ENCODE measurements at places on chromosomes 1 and 21.

GRCh38 chr1:25478633-25479032 lies 47.9 kb downstream of the MACO1 start:
- DNase-seq, result no peak

- DNase-seq, result no peak
Observed at GRCh38 chr1:64124704-64125440, 78.6 kb upstream of the UBE2U start.

- DNase-seq, result no peak
Observed at GRCh38 chr1:46793126-46793525, 5.7 kb upstream of the CYP4B1 start.

DNA sequence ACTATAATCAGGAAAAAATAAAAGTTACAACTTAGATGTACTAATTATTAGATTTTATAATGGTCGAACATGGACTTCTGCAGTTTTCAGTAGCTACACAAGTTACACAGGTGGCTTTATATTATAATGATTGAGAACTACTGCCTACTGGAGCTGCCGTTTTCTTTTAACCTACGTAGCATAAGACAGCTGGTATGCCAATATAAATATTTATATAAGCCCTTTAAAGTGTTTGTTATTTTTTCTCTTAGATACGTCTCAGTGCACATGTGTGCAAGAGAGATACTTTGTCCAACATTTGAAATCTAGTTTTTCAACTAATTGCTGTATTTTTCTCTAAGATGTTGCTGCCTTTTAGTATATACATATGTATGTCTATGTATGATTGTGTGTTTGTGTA lies 42.4 kb downstream of the PDC start:
- DNase-seq, result no peak

DNA sequence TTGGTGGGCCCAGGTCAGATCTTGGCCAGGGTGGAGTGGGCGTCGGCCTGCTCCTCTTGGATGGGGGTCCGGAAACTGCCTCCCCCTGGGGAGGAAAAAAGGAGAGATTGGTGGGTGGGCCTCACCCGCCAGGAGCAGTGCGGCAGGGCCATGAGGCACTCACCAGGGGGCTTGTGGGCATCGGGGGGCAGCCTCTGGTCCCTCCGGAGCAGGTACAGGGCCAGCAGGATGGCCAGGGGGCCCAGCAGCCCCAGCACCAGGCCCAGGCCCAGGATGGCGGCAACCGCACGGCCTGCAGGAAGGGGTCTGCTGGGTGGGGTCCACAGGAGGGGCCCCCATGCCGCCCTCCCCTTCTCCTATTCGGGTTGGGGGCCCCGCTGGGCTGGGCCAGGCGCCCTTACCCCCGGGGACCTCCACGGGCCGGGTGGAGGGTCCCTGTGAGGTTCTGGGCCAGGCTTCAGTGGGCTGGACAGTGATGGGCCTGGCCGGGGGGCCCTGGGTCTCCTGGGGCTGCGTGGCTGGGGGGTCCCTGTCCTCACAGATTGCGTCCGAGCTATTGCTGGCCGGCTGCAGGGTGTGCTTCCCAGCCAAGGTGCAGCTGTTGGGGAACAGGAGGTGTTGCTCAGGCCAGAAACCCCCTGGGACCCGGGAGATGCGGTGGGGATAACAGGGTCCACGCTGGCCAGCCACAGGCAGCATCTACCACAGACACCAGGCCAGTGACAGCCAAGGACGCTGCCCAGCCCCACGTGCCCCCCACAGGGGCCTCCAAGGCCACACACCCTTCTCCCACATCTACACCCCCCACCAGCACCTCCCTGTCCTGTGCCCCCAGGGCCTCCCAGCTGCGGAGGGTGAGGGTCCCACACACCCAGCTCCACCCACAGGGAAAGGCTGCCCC lies 2.2 kb downstream of the TNFRSF4 start:
- DNase-seq, result no peak

GRCh38 chr1:117650840-117651568 lies 45.2 kb downstream of the TENT5C start:
- no peak for DNase-seq

DNA sequence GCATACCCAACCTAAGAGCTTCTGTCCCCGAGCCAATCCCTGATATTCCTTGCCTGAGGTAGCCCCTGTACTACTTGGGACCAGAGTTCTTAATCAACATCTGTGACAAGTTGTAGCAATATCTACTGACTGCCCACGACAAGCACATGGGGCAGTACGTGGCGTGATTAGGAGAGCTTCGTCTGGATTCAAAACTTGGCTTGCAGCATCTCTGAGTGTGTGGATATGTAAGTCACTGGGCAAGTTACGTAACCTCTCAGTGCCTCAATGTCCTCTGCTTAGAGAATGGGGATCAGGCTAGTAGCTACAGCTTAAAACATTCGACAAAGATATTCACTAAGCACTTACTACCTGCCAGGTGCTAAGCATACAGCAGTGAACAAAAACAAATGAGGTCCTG lies 5.0 kb downstream of the HSPG2 start:
- DNase-seq, result no peak

- peak; percentile 45 for DNase-seq
Observed at GRCh38 chr1:27643600-27644368, 8.8 kb upstream of the FGR start.

GRCh38 chr1:112267929-112268328 lies 128.1 kb upstream of the CTTNBP2NL start:
- no peak for DNase-seq

- DNase-seq, result no peak
Observed at GRCh38 chr1:23530087-23530746, 816 bp downstream of the E2F2 start.

- no peak for DNase-seq
Observed at GRCh38 chr21:30337772-30338171, 278 bp upstream of the KRTAP27-1 start.

DNA sequence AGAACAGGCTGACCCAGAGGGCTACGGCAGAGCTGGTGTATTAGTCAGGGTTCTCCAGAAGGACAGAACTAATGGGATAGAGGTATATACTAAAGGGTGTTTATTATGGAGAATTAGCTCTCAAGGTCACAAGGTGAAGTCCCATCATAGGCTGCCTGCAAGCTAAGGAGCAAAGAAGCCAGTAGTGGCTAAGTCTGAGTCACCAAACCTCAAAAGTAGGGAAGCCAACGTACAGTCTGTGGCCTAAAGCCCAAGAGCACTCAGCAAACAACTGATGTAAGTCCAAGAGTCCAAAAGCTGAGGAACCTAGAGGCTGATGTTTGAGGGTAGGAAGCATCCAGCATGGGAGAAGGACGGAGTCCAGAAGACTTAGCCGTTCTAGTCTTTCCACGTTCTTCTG lies 179.2 kb downstream of the BACH1 start:
- DNase-seq, result no peak

- DNase-seq, result no peak
Observed at GRCh38 chr1:173867141-173867752, 542 bp downstream of the GAS5 start.

DNA sequence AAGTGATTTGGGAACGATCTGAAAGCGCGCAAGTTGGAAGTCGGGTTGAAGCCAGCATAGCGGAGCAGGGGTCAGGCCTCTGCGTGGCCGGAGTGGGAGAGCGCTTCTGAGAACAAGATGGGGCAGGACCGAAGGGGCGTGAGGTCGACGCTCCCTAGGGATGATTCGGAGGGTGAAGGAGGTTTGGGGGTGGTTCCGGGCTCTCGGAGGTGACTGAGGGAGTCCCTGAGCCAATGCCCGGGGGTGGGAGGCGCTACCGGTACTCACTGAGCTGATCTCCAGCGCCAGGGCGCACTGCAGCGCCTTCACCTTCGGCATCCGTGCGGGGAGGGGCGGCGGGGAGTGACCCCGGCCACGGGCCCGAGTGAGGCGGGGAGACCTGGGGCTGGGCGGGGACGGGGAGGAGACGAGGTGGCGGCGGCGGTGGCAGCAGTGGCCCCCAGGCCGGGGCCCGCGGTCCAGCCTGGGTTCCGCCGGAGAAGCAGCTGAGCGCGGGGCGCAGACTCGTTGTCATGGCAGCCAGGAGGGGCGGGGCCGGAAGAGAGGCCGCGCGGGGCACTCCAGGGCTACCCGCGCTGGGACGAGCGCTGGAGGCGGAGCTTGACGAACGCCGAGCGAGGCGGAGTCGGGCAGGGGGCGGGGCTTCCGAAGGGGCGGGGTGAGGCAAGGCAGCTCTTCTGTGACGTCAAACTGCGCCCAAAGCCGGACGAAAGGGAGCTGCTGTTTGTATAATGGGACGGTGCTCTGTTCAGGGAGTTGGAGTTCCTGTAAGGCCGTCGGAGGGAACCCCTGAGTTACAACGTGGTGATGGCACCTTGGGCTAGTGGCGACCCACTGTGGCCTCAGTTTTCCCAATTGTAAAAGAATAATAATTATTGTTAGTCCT lies at the start of gene SPATA6:
TSS of gene SPATA6 (minus strand) at position 514 of the 886 bp plus-strand sequence. CDS start at position 318, 196 bp downstream.
- DNase-seq, result peak; percentile 73

DNA sequence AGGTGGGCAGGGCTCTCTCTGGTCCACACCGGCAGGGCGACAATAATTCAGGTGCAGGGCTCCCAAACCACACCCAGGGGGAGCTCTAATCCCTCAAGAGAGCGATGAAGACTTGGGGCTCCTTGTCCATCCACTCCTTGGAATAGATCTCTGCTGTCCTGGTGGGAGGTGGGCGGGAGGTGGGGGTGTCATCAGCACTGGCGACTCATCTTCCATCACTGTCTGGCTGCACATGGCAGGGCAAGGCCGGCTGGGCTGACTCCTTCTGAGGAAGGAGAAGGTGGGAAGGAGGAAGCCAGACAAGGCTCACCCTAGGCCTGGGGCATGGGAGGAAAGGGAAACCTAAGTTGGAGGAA lies 29.3 kb downstream of the TNNT2 start:
- DNase-seq, result no peak

DNA sequence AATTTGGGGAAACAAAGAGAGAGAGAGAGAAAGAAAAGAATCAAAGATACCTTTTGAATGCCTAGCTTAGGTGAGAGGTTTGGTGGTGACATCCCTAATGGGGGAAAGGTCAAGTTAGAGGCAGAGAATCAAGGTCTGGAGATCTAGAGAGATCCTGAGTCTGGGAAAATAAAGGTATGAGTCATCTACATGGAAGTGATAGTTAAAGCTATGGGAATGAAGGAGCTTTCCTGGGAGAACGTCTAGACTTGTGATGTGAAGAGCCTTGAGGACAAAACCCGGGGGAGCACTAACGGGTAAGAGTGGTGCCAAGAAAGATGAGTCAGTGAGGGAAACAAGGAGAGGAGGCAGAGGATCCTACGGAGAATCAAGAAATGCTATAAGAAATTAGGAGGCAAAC lies 110.8 kb upstream of the RUNX1 start:
- DNase-seq, result no peak

DNA sequence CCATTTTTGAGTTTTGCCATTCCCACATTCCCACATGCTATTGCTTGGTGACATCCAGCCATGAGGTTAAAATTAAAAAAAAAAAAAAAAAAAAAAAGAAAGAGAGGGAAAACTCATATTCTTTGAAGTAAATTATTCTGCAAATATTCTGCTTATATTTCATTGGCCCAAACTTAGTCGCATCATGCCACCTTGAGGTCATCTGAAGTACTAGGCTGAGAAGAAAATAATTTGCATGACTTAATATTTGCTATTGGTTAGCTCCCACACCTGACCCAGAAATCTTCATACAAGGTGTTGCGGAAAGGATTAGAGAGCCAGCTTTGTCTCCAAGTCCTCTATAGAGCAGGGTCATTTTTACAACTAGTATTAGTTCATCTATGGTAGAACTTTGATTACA lies 2206.0 kb downstream of the MRPL39 start:
- DNase-seq, result no peak

DNA sequence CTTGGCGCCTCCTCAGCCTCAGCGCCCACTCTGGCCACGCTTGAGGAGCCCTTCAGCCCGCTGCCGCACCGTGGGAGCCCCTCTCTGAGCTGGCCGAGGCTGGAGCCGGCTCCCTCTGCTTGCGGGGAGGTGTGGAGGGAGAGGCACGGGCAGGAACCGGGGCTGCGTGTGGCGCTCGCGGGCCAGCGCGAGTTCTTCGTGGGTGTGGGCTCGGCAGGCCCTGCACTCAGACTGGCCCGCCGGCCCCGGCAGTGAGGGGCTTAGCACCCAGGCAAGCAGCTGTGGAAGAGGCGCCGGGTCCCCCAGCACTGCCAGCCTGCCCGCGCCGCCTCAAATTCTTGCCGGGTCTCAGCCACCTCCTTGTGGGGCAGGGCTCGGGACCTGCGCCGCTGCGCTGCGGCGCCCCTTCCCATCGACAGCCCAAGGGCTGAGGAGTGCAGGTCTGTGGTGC lies 61.4 kb downstream of the SLC16A1 start:
- no peak for DNase-seq

GRCh38 chr1:110225212-110225611 lies 15.1 kb downstream of the KCNC4 start:
- no peak for DNase-seq

DNA sequence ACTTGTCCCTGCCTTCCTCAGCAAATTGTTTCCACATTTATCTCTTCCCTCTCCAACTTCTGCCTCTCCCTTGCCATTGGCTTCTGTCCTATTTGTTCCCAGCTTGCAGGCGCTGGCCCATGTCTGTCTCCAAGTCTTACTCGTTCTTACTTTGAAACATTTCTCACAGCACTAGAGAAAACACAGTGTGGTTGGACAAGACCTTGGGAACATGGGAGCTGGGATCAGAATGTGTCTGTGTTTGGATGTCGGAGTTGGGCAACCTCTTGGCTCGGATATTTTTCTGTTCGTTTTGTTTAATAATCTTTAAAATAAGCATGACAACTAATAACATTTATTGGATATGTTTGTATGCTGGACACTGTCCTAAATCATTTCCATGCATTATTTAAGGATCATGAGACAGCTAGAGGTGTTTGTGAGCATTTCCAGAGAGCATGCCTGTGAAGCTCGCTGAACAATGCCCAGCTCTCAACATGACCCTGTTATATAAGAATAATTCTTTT lies 5.9 kb upstream of the BRWD1 start:
- no peak for DNase-seq

GRCh38 chr1:41637367-41637766 lies 152.9 kb upstream of the EDN2 start:
- DNase-seq, result no peak

DNA sequence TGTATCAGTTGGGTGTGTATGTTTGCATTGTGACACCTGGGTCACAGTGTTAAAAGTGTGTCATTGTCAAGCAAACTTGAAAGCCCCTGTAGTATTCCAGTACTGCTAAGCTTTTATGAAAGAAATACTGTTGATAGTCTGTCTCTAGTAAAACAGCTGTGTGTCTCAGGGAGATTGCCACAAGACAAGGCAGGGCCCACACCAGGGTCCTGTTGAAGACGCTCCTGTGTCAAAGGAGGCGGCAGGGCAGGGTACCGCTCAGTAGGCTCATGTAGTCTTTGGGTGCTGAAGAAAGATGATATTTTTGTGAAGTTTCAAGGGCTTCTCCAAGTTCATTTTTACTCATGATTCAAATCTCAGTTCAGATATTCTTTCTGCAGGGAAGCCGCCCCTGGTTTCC lies 132.5 kb downstream of the GALNT2 start:
- no peak for DNase-seq

Data from GDM1 (cell line).